Stimulated activated naive CD4-positive, alpha-beta T cell (primary cell): ENCODE measurements at places on chromosomes 3 and 15.

DNA sequence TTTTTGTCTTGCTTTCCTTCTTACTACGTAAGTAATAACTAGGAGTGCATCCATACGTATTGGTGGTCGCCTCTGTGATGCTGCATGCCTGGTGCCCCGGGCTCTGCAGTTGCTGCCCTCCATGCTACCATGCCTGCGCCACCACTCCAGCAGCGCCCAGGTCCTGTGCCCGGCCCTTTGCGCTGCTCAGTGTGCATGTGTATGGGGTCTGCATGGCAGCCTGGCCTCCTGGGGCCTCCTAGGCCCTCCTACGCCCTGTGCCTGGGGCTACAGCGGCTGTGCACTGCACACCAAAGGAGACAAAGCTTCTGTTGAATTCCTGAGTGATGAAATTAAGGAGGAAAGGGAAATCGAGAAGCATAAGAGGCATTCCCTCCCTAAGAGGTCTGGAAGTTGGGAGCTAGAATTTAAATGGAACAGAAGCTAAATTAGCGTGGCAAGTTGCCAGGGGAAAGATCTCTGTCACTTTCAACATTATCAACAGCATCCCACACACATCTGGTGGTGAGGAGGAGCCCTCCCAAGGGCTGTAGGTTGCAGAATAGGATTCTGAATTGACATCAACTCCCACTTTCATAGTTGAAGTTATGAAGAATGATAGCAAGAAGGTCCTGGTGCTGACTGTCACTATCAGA is 275.0 kb upstream of the CHRM5 start:
- DNase-seq: no peak

GRCh38 chr15:69105451-69105985 is 54.9 kb upstream of the GLCE start:
- DNase-seq: no peak

DNA sequence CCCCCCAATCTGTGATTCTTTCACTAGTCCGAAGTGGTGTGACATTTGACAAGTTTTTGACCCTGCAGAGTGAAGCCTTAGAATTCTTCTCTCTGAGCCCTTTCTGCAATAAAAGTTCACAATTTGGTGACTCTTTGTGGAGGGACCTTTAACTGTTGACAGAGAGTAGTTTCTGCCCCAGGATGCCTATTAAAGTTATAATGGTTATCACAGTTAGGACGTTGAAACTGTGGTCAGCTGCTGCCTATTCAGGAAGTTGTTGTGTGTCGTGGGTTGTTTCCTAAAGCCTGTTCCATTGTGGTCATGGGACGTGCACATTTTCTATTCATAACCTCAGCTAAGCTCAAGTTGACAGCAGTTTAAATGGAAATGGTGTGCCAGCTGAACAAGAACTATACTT is 274.5 kb downstream of the NEK10 start:
- no peak for DNase-seq

DNA sequence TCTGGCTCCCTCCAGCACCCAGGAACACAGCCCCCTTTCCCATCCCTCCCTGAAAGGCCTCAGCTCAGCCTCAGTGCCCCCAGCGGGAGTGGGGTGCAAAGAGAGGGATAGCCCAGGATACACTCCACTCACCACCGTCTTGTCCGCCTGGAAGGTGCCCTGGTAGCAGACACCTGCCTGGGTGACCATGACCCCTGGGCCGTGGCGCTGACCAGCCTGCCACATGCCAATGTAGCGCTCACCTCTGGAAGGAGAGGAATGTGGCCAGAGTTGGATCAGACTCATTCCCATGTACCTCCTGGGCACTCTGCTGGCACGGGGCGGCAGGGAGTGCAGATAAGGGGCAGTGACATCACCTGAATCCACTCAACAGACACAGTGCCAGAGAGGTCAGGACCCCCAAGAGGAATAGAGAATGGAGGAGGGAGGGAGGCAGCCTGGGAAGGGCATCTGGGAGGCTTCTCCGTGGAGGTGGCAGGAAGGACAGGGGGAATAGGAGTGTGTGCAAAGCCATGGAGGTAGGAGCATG is 13.1 kb downstream of the ALS2CL start:
- DNase-seq: no peak

DNA sequence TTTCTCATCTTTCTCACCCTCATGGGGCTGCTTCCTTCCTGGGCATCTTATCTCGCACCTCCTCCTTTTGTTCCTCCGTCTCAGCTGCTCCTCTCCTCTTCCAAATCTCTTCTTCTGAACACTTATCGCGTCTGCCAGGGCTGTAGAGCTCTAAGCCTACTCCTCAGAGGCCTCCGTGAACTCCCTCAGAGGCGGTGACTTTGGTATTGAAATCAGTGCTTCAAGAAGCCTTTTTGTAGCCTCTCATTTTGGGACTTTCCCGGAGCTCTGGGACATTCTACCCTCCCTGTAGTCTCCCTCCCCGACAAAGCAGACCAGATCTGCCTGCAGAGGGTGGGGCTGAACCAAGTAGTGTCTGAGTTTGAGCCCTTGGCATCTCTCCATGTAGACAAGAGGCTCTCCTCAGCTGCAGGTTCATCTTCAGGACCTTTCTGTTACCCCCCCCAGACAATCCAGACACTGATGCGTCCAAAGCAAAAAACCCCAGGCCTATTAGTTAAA is 17.5 kb upstream of the CPNE9 start:
- no peak for DNase-seq

DNA sequence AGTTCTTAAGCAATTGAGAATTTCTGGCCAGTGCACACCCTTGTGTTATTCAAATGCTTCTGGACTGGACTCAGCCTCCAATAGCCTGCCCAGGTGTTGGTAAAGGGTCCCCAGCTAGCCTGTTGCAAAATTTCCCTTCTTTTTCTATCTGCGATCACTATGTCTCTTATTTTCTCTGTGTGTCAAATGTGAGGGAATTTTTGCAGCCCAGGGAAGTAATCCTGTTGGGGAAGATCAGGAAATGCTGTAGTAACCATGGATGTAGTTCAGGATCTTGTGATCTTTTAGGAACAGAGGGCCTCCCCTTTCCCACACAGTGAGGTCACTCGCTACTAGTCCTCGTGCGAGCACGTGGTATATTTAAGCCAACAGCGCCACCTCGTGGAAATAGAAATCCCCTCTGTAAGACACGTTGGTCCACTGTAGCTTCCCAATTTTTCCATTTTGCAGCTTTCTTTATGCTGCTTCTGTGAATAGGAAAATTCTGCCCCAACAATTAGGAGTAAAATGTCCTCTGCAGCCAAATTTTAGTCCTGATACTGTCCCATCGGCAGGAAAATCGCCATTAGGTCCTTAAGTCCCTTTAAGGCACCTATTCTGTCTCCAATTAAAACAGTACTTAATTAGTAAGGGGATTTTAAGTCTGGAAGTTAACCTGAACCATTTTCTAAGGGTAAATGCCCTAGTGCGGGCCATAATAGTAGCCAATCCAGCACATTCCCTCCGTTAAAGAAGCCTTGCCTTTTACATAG is 4.0 kb upstream of the SMCO1 start:
- DNase-seq: peak; percentile 16

DNA sequence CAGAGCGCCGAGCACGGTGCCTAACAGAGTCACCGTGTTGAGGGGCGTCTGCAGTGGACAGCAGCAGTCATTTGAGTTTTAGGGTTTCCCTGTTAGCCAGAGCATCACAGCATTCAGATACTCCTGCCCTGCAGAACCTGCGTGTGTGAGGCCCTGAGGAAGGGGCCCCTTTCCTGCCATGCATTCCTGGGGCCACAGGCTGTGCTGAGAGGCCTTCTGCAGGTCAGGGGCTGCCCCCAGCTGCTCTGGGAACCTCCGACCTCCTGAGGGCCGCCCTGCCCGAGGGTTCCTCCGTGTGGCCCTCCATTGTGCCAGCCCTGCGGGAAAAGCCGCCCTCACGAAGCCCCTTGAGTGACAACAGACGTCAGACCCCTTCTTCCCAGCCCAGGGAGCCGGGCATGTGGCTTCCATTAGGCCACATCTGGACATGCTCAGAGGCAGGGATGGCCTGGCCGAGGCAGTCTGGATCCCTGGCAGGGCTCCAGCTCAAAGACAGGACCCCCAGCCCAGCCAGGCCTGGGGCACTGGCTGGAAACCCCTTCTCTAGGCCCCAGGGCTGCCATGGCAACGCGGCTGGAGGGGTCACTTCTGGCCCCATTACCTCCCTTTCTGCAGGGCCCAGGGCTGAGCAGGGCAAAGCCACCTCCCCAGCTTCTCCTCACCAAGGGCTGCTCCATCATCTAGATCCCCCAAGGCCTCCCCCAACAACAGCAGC is 25.3 kb downstream of the FBLN2 start:
- no peak for DNase-seq

GRCh38 chr3:150215616-150216015 is 192.5 kb upstream of the TSC22D2 start:
- DNase-seq: no peak

DNA sequence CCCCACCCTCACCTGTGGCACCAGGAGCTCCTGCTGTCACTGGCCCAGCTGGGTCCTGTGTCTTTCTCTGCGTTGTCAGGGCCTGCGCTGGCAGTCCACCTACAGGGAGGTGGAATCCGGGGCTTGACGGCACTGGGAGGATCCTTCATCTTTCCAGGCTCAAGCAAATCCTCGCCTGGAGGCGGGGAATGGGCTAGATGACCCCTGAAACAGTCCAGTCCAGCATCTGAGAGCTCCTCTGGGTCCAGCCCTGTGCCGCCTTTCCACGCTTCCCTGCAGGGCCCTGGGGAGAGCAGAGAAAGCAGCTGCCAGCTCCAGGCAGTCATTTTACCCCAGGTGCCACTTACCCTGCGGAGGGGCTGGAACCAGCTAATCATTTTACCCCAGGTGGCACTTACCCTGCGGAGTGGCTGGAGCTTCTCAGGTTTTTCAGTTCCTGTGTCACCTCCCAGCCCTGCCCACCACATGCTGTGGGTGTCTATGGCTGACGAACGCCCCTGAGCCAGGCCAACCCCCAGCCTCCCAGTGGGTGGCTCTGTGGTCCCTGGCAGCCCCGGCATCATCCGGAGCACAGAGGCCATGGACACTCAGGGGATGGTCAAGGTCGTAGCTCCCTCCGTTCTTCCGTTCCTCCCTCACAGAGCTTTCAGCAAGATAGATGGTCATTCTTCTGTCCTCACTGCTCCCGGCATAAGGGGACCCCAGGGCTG is 17.9 kb upstream of the ADIPOQ start:
- no peak for DNase-seq

DNA sequence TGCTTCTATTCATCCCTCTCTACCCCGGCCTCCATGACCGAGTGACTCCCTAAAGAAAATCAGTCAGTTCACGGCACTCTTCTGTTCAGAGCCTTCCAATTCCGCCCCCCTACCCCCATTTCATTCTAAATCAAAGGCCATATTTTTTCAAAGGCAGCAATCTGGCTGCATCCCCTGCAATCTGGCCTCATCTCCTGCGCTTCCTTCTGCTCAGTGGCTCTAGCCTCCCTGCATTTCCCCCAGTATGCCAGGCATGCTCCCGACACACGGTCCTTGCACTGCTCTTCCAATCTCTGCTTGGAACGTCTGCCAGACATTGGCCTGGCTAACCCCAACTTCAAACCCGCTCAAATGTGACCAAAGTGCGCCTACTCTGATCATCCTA is 67.7 kb downstream of the EXOG start:
- DNase-seq: no peak

- DNase-seq: no peak
Measured at GRCh38 chr3:61724801-61725200, 163.4 kb downstream of the PTPRG start.

- no peak for DNase-seq
Measured at GRCh38 chr3:94619643-94620042, 556.8 kb downstream of the NSUN3 start.

DNA sequence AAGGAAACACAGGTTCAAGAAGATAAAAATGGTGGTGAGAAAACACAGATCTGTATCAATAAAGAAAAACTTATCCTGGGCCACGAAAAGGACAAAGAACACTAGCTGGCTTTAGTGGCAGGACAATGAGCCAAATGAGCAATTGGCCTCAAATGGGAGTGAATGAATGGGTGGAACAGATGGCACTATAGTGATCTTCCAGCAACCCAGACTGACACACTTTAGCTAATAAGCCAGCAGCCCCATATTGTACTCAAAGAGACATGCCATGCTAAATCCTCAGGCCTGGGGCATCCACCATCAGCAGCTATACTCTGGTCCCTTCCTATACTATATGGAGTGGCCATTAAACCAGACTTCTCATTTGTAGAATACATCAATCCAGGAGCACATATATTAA is 60.0 kb upstream of the GADL1 start:
- no peak for DNase-seq

GRCh38 chr15:76160426-76161152 is 100.8 kb downstream of the TMEM266 start:
- DNase-seq: no peak

DNA sequence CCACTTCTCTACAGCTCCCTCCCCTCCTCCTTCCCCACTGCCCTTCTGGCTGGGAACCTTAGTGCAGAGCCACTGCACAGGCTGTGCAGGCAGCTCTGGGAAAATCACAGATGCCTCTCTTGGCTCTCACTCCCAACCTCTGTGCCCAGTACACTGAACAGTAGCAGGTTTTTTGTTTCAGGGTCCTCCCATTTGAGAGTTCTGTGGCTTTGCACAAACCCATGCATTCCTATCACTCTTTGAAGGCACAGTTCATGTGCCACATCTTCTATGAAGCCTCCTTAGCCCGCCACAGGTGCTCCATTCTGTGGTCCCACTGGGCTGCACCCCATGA is 103.9 kb downstream of the SNRK start:
- DNase-seq: no peak

- no peak for DNase-seq
Measured at GRCh38 chr3:151611419-151611818, 122.3 kb upstream of the AADACL2 start.

- DNase-seq: peak; percentile 52
Measured at GRCh38 chr3:101512396-101512645, 691 bp downstream of the SENP7 start.

GRCh38 chr3:105359098-105359762 is 7.5 kb upstream of the ALCAM start:
- DNase-seq: no peak

GRCh38 chr3:39183211-39184080 is 8.9 kb downstream of the XIRP1 start:
- no peak for DNase-seq

DNA sequence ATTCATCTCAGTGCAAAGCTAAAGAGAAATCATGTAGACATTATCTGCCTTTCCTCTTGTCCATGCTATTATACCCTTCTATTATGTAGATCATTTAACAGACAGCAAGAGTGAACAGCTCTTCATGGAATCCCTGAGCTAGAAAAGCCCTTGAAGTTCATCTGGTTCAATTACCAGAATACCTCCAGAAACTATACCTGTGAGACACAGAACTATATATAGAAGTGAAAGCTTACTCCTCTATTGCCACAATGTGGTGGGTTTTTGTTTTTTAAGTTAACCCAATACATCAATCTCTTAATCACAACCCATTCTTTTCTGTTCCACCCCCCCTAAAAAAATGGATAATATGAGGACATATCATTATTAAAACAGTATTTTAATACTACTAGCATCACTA is 347.7 kb downstream of the PLCL2 start:
- no peak for DNase-seq

DNA sequence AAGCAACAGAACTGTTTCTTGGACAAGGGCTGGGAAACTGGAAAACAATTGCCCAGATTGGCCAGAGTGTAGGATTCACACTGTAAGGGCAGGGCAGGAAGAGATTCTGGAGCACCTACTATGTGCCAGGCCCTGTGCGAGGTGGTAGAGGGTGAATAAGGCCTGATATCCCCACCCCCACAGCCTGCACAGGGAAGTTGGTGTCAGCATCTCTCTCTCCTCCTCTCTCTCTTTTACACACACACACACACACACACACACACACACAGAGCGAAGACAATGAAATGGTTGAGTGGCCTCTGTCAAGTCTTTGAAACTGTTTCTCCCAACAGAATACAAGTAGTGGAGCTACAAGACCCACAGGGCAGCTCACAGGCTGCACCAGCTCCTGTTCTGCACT is 47.1 kb upstream of the SLCO2A1 start:
- DNase-seq: no peak
